ENCODE measurements at places on chromosomes 11 and 22.

DNA sequence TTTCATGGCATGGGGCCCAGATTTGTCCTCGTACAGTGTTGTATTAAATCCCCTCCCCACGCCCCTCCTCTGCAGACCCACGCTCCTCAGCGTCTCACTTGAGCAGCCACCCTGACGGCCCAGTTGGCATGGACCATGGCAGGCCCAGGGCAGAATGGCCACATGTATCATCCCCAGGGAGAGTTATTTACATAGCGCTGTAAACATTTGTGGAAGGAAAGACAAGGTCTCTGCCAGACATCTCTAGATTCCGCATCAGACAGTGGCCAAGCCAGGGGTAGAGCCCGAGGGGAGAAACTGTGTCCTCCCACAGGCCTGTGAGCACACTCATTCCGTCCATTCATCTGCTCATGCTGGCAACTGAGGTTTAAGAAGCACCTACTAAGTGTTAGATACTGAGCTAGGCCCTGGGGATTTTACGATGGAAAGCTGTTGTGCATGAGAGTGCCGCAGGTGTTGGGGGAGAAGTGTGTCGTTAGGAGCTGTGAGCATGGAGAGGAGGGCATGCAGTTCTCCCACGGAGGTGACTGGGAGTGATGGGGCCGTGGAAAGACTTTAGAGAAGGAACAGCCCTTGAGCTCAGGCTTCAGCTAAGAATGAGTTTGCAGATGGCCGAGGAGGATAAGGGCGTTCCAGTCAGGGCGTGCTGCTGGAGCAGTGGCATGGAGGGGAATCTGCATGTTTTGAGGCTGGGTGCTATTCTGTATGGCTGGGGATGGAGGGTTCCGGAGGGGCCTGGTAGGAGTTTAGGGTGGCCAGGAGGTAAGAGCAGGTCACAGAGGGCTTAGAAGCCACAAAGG, 94.9 kb downstream of the GRIK4 start:
- ATAC-seq = no peak

GRCh38 chr11:665704-666281, 28.7 kb downstream of the DRD4 start:
- ATAC-seq = no peak

DNA sequence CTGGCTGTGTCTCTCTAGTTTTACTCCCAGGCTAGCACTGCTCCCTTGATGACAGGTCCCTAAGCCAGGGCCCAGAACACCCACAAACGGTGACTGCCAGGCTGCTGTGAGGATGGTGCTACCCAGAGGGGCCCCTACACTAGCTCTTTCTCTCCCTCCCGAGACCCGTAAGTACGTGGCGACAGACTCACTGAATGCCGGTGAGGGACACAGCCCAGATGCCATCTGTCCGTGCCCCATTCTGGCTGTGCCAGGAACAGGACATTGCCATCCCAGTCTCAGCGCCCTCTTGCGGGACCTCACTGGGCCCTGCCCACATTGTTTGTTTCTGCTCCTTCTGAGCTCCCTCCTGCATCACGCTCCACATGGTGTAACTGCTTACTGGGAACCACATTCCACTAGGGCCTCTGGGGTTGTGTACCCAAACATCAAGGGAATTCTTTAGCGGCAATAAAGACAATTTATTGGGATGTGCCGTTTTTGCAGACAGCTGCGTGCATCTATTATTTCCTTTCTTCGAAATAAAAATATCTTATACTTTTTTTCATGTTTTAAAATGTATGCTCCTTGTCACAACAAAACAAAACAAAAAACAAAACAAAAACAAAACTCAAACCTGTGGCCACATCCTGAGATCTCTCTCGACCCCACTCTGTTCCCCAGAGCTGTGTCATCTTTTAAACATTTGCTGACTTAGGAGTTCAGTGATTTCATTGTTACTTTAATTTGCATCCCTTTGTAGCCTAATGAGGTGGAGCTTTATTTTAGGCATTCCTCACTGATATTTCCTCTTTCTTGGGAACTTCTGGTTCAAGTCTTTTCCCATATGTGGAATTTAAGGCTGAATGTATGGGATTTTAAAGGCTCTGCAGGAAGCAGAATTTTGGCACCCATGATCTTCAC, 4.4 kb upstream of the TPCN2 start:
- no peak for ATAC-seq

DNA sequence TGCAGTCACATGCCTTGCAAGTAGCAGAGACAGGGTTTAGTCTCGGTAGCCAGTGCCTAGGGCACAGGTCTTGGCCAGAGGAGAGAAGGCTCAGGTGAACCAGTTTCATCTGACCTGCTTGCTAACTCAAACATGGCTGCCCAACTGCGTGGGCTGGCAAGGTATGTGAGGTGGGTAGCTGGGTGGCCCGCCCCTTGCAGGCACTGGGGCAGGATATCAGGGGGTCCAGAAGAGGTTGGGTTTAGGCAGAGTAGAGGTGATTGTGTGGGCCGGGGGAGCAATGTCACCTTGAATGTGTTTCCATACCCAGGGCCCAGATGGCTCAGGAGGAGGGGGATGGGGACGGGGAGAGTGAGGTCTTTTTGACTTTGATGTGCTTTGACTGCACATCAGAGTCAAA, 37.7 kb downstream of the ST3GAL4 start:
- no peak for ATAC-seq

DNA sequence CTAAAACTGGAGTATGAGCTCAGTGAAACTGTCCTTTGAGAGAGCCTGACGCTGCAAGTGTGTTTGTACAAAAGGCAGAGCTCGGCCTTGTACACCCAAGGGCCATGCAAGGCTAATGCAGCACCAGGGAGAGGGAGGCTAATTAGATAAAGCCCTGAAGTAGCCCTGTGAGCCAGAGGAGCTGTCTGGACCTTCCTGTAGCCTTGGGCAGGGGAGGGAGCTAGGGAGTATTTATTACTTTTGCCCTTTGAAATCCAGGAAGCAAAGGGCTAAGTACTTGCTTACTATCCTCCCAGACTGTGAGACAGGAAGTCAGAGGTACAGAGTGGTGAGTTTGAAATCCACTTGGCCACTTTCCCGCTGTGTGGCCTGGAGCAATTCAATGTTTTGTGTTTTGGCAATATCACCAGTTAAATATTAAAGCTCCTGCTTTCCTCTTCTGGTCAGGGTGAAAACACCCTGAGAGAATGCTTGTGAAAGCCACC, 10.2 kb upstream of the LDHA start:
- ATAC-seq = peak; percentile 31

DNA sequence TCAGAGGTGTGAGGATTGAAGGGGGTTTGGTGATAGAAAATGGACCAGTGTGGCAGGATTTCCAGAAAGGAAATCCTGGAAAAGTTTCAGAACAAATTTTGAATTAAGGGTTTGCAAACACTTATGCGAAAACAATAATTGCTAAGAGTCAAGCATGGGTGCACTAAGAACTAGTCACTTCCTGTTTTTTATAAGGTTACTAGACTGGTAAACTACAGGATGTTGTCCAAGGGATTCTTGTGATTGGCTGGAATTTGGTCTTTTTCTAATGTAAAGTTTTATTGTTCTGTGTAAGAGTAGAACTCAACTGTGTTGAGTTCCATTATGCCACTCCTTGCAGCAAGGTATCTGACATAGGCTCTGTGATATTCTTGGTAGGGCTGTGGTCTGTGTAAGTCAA, 54.1 kb downstream of the LIF start:
- no peak for ATAC-seq

- ATAC-seq = peak; percentile 60
These were observed 38.2 kb downstream of the OR10A6 start for GRCh38 chr11:7892840-7893254.

GRCh38 chr11:120717623-120718022, 206.1 kb downstream of the GRIK4 start:
- ATAC-seq = no peak

GRCh38 chr11:69560141-69560790, 78.8 kb downstream of the LINC01488 start:
- ATAC-seq = no peak

GRCh38 chr11:94034207-94034606, 13.1 kb downstream of the HEPHL1 start:
- no peak for ATAC-seq

GRCh38 chr11:120710354-120711131, 199.0 kb downstream of the GRIK4 start:
- no peak for ATAC-seq

GRCh38 chr11:77072851-77073327, 6.1 kb downstream of the CAPN5 start:
- peak; percentile 88 for ATAC-seq

GRCh38 chr11:117822074-117823033, 2.2 kb downstream of the FXYD2 start:
- peak; percentile 20 for ATAC-seq

DNA sequence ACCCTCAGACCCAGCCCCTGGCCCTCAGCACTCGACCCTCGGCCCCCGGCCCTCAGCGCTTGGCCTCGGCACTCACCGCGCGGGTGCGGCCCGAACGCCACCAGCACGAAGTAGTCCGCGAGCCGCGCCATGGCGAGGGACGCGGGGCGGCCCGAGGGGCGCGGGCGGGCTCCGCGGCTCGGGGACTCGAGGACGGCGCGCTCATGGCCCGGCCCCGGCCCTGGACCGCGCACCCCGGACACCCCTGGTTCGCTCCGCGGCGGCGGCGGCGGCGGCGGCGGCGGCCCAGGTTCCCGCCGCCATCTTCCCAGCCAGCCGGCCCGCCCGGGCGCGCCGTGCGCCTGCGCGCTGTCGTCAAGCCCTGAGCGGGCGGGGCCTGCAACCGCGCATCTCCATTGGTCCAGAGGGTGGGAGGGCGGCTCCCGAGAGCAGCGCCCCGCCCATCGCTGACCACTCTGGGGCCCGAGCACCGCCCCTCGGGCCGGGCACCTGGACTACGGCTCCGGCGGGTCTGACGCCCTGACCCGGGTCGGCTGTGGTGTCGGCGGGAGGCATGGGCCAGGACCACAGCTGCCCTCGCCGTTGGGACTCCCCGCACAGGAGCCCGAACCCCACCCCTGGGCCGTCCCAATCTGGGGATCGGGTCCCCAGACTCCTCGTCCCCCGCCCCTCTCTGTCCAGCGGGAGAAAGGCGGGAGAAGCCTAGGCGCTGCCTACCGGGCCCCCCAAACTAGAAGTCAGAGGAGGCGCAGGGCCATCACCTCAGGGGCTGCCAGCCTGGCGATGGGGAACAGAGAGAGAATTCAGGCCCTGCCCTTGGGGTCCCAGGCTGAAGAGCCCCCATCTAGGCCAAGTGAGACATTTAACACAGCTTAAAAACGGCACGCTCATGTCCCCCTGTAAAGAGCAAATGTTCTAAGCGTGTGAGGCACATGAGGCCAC, at the start of gene SBF1:
TSS of gene SBF1 (minus strand) at position 326 of the 942 bp plus-strand sequence. CDS start at position 131, 195 bp downstream.
- peak; percentile 89 for ATAC-seq

DNA sequence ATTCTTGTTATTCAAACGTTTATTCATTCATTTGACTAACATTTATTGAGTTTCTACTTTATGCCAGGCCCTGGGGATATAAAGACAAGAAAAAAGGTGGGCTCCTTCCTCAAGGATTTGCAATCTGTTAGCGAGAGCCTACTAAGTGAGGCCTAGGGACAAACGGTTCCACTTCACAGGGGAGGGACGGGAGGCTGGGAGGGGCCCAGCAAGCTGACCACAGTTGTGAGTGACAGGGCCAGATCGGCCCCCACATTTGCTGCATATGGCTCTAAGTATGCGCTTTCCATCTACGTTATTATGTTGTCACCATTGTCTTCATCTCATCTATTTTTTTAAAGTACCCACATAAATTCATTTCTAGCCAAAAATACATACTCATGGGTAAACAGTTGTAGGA, 271.1 kb downstream of the BUD13 start:
- no peak for ATAC-seq

DNA sequence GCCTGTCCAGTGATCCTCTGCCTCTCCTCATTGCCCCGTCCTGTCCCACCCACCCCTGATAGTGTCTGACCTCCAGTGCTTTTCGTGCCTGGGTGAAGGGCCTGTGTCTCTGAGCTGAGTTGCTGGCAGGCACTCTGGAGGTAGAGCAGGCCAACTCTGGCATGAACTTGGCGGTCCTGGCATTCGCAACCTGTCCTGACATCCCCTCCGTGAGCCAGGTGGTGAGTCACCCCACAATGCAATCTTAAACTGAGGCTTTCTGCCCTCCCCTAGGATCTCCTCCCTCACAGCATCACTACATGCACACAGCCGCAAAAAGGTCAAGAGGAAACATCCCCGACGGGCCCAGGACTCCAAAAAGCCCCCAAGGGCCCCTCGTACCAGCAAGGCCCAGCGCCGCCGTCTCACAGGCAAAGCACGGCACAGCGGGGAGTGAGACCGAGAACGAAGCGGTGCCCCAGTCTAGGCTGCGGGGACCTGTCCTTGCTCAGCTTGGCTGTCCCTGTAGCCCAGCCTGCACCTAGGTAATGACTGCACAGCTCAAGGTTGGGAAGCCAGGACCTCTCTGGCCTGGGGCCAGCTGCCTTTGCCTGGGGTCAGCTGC, 4.9 kb downstream of the NOL12 start:
- no peak for ATAC-seq

- ATAC-seq = no peak
These were observed 104.3 kb downstream of the BCR start for GRCh38 chr22:23284504-23285033.

GRCh38 chr11:104916442-104916841, 18.2 kb upstream of the CASP12 start:
- peak; percentile 42 for ATAC-seq

GRCh38 chr11:55658031-55658573, 3.9 kb upstream of the OR4C6 start:
- ATAC-seq = no peak

GRCh38 chr11:2812371-2812991, 73.1 kb downstream of the CDKN1C start:
- no peak for ATAC-seq

DNA sequence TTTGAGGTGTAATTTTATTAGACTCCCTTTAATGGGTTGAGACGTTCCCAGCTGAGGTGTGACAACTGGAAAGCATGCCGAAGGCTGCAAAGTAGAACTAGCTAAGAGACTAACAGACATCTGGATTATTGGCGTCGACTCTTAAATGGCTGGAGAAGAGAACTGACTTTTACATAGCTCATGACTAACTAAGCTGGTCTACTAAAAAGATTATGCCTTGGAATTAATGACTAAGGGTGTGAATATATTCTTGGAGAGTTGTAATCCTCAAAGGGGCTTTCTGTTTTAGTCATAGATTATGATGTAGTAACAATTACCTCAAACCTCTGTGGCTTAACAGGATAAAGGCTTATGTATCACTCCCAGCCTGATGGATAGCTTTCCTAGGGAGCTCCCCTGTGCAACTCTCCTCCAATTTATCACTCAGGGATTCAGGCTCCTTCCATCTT, 39.5 kb upstream of the SLC5A12 start:
- no peak for ATAC-seq

- ATAC-seq = no peak
These were observed 397.5 kb upstream of the NARS2 start for GRCh38 chr11:78972177-78972576.

GRCh38 chr11:134667175-134667500, 255.1 kb upstream of the B3GAT1 start:
- ATAC-seq = no peak

GRCh38 chr11:113253406-113253805, 61.0 kb upstream of the TTC12 start:
- no peak for ATAC-seq

- no peak for ATAC-seq
These were observed 19.0 kb upstream of the SCGB1A1 start for GRCh38 chr11:62399878-62400266.

- ATAC-seq = peak; percentile 86
These were observed 2.5 kb downstream of the TCN2 start for GRCh38 chr22:30609260-30610185.

GRCh38 chr11:17014833-17015626, 816 bp upstream of the PLEKHA7 start:
- peak; percentile 48 for ATAC-seq
